NCI-H187 (cell line): ENCODE measurements at places on chromosomes 5 and 9.

GRCh38 chr5:53183880-53184279 is 74.3 kb upstream of the MOCS2 start:
- no peak for DNase-seq

GRCh38 chr9:34010979-34011378 is 37.7 kb downstream of the UBAP2 start:
- DNase-seq: no peak

DNA sequence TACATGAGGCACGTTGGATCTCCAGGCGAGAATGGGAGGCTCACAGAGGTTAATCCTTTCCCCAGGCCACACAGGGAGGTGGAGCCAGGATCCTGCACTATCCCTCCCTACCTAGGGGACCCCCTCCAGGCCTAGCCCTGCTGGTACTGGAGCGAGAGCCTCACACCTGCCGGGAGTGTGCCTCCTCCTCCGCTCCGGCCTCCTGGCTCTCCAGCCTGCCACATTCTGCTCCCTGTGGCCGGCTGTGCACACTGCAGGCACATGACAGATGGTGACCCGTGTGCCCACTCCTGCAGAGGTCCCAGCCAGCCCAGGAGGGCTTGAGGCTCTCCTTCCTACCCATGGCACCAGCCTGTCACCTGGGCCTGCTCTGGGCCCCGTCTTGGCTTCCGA is 93.4 kb downstream of the RXRA start:
- DNase-seq: no peak

DNA sequence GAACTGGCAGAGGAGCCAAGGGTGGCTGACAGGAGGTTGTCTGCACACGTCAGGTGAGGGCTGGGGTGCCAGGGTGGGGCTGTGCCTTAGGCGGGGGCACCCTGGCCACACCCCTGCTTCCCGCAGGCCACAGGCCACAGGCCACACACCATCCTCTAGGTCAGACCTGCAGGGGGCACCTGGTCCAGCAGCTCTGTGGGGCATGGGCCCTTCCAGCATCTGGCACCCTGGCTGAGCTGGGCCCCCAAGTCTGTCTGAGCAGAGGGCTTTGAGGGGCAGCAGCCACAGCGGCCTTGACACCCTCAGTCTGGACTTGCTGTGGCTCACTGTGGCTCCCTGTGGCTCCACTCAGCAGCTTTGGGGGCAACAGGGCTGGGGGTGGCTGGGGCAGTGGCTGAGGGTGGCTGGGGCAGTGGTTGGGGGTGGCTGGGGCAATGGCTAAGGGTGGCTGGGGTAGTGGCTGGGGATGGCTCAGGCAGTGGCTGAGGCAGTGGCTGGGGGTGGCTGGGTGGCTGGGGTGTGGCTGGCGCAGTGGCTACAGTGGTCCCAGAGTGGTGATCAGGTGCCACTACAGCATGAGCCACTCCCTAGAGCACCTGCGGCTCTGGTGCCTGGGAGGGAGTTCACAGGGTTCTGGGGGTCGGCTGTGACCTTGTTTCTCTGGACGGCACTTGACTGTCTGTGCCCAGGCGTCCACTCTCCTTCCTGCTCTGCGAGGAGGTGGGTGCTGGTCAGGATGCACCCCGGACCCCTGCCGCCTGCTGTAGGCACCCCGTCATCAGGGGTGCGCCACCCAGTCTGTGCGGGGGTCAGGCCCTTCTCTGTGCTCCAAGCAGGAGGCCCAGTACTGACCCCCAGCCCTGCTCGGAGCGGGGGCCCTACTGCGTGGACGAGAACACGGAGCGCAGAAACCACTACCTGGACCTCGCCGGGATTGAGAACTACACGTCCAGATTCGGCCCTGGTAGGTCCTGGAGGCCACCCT is 27.1 kb downstream of the NKD2 start:
- no peak for DNase-seq

DNA sequence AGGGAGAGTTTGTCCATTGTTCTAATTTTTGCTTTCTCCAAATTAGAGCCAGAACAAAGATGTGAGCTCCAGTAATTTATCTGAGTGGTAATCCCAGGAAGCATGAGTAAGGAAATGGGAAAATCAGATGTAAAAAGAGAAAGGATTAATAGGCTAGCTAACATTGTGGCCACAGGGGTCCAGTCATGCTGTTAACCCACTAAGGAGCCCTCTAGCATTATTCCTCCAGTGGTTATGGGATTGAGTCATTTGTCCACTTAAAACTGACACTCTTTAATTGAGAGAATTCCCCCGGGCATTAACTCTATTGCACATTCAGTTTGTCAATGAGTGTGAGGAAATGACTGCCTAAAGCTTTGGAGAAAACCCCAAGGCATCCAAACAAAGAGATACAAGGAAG is 700.3 kb upstream of the TYRP1 start:
- no peak for DNase-seq

DNA sequence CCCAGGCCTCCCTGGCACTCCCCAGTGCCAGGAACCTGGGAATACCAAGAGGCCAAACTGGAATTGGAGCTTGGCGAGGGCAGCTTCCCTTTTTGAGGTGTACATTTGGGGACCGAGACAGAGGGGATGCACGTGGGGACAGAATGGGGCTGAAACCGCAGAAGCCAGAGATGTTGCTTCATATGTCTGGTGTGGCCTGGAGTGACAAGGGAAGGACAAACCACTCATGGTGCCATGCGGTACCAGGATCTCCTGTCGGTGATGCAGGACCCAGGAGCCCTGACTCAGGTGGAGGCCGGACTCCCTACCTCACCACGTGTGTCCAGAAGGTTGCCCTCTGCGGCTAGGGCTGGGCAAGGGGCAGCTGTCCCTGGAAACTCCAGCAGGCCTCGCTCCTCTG is 4.0 kb upstream of the CSF2 start:
- DNase-seq: no peak

GRCh38 chr5:179758955-179759354 is 26.3 kb downstream of the MAML1 start:
- no peak for DNase-seq
